ENCODE measurements at places on chromosomes 11 and 22. TPM values are rescaled to one million over a fixed set of nuclear protein-coding genes. Genes with fewer than 3 reads are reported as not detected.

GRCh38 chr11:555780-556661 is 4.5 kb downstream of the LMNTD2 start:
- peaks cover 3% of the 10 kb centered on the region for H3K27me3 ChIP-seq
- no peak overlapping the region for H3K4me3 ChIP-seq
- DNase-seq, result no peak
- peaks cover 6% of the 10 kb centered on the region for H3K4me1 ChIP-seq

INPPL1 gene
- 142 TPM for total RNA-seq

GRCh38 chr11:19121646-19122045 is 4.7 kb downstream of the ZDHHC13 start:
- no peaks in the 10 kb centered on the region for H3K36me3 ChIP-seq
- no peak for DNase-seq
- no peak overlapping the region for H3K4me3 ChIP-seq
- H3K27ac ChIP-seq, result no peak overlapping the region

FXYD2 gene
- 15.5 TPM for total RNA-seq

- H3K4me1 ChIP-seq, result no peaks in the 10 kb centered on the region
- H3K27ac ChIP-seq, result no peak overlapping the region
- no peak for DNase-seq
- no peak overlapping the region for H3K4me3 ChIP-seq
- no peaks in the 10 kb centered on the region for H3K36me3 ChIP-seq
Observed at GRCh38 chr22:28837640-28838039, 37.3 kb upstream of the XBP1 start.

DNA sequence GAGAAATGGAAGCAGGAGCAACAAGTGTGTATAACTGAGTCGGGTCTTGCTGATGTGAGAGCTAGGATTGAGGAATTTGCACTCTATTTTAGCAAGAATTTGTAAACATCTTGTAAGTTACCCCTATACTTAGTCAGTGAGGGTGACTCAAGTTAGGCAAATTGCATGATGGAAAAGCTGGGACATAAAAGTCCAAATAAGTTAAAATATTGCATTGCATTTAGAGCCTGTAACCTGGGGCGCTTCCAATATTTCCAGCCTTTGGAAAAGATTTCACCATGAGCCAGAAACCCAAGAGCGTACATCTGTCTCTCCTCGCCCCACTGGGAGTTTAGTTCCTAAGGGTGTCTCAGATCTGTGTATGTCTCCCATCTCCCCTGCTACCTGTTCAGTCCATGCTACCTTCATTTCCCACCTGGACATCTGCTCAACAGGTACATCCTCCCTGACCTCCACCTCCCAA is 37.0 kb upstream of the ACCSL start:
- no peak overlapping the region for H3K4me3 ChIP-seq
- H3K4me1 ChIP-seq, result peaks cover 5% of the 10 kb centered on the region
- H3K27ac ChIP-seq, result no peak overlapping the region
- no peaks in the 10 kb centered on the region for H3K36me3 ChIP-seq
- peak; percentile 7 for DNase-seq
- no peaks in the 10 kb centered on the region for H3K27me3 ChIP-seq

DNA sequence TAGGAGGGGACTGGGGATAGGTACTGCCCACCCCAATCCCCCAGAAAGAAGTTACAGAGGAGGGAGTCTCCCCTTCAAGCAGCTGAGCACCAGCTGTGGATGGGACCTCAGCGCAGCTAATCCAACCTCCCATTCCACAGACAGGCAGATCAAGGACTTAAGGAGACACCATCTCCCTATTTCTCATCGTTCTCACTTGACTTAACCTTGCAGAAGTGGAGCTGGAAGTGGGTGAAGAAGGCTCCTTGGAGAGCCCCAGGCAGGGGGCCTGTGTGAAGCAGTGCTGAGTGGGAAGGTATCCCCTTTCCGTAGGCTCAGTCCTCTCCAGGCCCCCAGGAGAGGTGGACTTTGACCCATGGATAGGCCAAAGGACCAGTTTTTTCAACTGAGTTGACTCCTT is 27.3 kb downstream of the USP35 start:
- H3K4me1 ChIP-seq, result no peaks in the 10 kb centered on the region
- H3K4me3 ChIP-seq, result no peak overlapping the region
- H3K27me3 ChIP-seq, result no peaks in the 10 kb centered on the region
- no peak overlapping the region for H3K27ac ChIP-seq
- no peak for DNase-seq

GRCh38 chr11:10295064-10295901 is 1.3 kb upstream of the SBF2 start:
- DNase-seq, result no peak
- peak overlapping the region; percentile 87 for H3K4me3 ChIP-seq
- H3K27me3 ChIP-seq, result no peaks in the 10 kb centered on the region

HNRNPUL2 gene
- 39.5 TPM for total RNA-seq

- no peaks in the 10 kb centered on the region for H3K4me1 ChIP-seq
- no peak overlapping the region for H3K4me3 ChIP-seq
- no peak for DNase-seq
Observed at GRCh38 chr11:115566180-115566764, 62.1 kb upstream of the CADM1 start.

DNA sequence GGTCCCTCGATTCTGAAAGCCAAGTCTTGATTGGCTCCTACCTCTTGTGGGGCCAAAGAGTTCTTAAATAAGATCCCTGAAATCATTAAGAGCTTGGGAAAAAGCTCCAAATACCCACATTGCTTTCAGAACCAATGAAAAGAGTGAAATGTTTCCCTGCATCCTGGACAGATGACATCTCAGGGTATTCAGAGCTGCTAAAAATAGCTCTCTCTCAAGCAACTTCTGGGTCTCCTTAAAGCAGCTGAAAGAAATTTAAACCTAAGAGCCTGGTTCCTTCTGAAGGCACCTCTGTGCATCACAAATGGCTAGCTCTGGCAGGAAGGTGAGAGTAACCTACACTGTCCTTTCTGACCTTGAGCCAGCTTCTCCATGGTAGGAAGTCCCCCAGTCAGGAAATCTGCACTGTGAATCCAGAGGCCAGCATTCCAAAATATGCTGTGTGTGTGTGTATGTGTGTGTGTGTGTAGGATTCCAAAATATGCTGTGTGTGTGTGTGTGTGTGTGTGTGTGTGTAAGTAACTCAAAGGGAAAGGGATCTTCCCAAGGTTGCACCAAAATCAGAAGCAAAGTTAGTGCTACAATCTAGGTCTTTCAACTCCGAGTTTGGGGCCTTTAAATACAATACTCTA is 50.1 kb downstream of the RELT start:
- peaks cover 3% of the 10 kb centered on the region for H3K4me1 ChIP-seq
- no peak overlapping the region for H3K27ac ChIP-seq
- H3K27me3 ChIP-seq, result no peaks in the 10 kb centered on the region
- DNase-seq, result no peak
- H3K4me3 ChIP-seq, result no peak overlapping the region
- H3K36me3 ChIP-seq, result no peaks in the 10 kb centered on the region

GRCh38 chr11:104812103-104812788 is 86.0 kb downstream of the CASP12 start:
- H3K4me1 ChIP-seq, result no peaks in the 10 kb centered on the region
- DNase-seq, result no peak
- no peaks in the 10 kb centered on the region for H3K27me3 ChIP-seq
- no peaks in the 10 kb centered on the region for H3K36me3 ChIP-seq
- no peak overlapping the region for H3K4me3 ChIP-seq

DNA sequence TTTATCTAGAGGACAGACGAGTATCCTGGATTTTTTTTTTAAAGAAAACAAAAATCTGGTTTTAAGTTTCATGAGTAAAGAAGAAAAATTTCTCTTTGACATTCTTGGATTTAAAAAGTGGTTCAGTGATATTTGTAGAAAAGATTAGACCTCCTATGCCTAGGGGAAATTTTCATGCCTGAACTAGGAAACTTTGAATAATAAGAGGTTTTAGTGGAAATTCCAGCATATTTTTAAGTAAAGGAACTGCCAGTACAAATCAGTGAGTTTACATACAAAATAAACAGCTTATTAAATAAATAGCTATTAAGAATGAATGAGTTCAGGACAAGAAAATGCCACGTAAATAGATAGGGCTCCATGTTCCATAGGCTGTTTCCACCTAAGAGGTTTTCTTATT is 17.5 kb downstream of the JAM3 start:
- no peaks in the 10 kb centered on the region for H3K36me3 ChIP-seq
- no peaks in the 10 kb centered on the region for H3K27me3 ChIP-seq
- H3K4me1 ChIP-seq, result no peaks in the 10 kb centered on the region

GRCh38 chr22:29541845-29542244 is 11.7 kb downstream of the THOC5 start:
- H3K4me3 ChIP-seq, result no peak overlapping the region
- H3K27me3 ChIP-seq, result no peaks in the 10 kb centered on the region
- H3K36me3 ChIP-seq, result no peaks in the 10 kb centered on the region
- no peak overlapping the region for H3K27ac ChIP-seq

DNA sequence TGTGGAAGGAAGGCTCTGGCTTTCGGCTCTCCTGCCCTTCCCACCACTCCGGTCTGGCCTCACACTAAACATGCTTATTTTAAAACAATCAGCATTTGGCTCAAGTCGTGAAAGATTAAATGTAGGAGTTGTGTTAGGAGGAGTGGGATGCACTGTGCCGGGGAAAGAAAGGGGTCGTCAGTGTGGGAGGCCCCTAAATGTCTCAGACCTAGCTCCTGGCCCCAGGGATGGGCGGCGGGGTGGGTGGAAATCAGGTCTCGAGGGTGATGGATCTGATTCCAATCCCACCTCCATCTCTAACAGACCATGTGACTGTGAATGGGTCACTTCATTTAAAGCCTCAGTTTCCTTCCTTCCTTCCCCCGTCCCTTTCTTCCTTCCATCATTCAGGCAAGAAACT is 6.9 kb upstream of the SHISAL1 start:
- no peak overlapping the region for H3K27ac ChIP-seq
- H3K36me3 ChIP-seq, result no peaks in the 10 kb centered on the region
- DNase-seq, result no peak
- no peaks in the 10 kb centered on the region for H3K27me3 ChIP-seq
- H3K4me3 ChIP-seq, result no peak overlapping the region
- H3K4me1 ChIP-seq, result no peaks in the 10 kb centered on the region

OR51G1 gene
- not detected for total RNA-seq

PPP1CA gene
- total RNA-seq, result 55.5 TPM

DNA sequence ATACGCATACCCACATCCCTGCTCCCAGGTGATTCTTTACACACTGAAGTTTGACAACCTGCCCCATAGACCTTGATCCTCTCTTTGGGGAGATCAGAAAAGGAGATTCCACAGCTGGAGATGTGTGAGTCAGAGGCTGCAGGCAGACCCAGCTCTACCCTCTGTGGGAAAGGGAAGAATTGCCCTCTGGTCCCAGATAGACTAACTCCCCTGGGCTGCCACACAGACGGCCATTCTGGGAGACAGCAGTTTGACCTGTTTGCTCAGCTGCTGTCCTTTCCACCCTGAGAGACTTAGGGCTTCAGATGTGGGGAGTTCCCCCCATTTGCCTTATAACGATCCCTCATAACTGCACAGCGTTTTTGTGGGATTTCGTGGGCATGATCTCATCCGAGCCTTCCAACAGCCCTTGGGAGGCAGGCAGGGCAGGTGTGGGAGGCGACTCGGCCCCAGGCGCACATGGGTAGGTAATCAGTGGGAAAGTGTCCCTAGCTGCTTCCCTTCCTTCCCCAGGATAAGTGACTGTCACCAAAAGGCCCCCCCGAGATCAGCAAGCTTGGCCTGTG is 14.1 kb downstream of the FAM83F start:
- no peak for DNase-seq
- no peaks in the 10 kb centered on the region for H3K4me1 ChIP-seq
- no peak overlapping the region for H3K27ac ChIP-seq
- no peaks in the 10 kb centered on the region for H3K27me3 ChIP-seq

DNA sequence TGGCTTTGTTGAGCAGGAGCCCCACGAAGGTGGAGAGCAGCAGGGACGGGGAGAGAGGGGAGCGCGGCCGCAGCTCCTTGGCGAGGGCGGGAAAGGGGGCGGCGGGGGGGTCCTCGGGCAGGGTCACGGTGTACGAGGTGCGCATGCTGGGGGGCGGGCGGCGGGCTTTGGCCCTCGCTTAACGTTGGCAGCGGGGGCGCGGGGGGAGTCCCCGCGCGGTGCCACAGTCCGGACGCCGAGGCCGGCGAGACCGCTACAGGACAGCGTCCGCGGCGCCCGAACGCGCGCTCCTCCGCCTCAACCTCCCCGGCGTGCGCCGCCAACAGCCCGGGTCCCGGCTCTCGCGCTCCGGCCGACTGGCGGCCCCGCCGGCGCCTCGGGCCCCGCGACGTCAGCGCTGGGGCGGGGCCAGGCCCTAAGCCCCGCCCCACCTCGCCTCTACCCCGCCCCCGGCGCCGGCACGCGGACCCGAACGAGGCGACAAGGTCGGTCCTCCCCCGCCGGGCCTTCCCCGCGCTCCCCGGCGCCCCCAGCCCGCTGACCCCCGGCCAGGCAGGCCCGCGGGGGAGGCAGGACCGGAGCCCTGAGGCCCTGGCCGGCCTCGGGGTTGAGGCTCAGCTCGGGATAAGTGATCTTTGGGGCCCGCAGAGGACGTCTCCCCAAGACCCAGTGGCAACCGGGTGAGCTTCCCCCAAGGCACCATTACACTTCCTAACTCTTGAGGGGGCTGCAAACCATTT is 17.5 kb downstream of the USP2 start:
- H3K27ac ChIP-seq, result peak overlapping the region; percentile 41
- peaks cover 21% of the 10 kb centered on the region for H3K4me1 ChIP-seq
- no peaks in the 10 kb centered on the region for H3K27me3 ChIP-seq
- peak overlapping the region; percentile 45 for H3K4me3 ChIP-seq
- no peaks in the 10 kb centered on the region for H3K36me3 ChIP-seq

ANO9 gene
- total RNA-seq, result 0.15 TPM

GRCh38 chr11:134691985-134692384 is 279.9 kb upstream of the B3GAT1 start:
- no peak for DNase-seq
- H3K4me1 ChIP-seq, result no peaks in the 10 kb centered on the region
- no peak overlapping the region for H3K4me3 ChIP-seq
- H3K36me3 ChIP-seq, result no peaks in the 10 kb centered on the region

- H3K4me3 ChIP-seq, result no peak overlapping the region
- no peaks in the 10 kb centered on the region for H3K36me3 ChIP-seq
- H3K27me3 ChIP-seq, result no peaks in the 10 kb centered on the region
- H3K27ac ChIP-seq, result no peak overlapping the region
- H3K4me1 ChIP-seq, result no peaks in the 10 kb centered on the region
Observed at GRCh38 chr22:27494785-27495184, 306.8 kb downstream of the MN1 start.

- H3K4me1 ChIP-seq, result peaks cover 12% of the 10 kb centered on the region
- H3K36me3 ChIP-seq, result no peaks in the 10 kb centered on the region
- no peaks in the 10 kb centered on the region for H3K27me3 ChIP-seq
- no peak overlapping the region for H3K4me3 ChIP-seq
- no peak overlapping the region for H3K27ac ChIP-seq
Observed at GRCh38 chr22:46132830-46133587, 17.3 kb upstream of the PPARA start.

NXPE4 gene
- total RNA-seq, result not detected
